Skeletal muscle tissue (tissue), 5 donors: ENCODE measurements at places on chromosomes 12 and 14. TPM values are rescaled to one million over a fixed set of nuclear protein-coding genes. Genes with fewer than 3 reads are reported as not detected.

Gene COCH
- 3.1 TPM for total RNA-seq

Gene TMTC1
- total RNA-seq, result 37.6 TPM

Gene ING4
- total RNA-seq, result 38.1 TPM

Gene INF2
- 14.6 TPM for total RNA-seq

Gene DYNC1H1
- 211 TPM for total RNA-seq

Gene LRRK2
- total RNA-seq, result 11.0 TPM

Gene OLR1
- total RNA-seq, result not detected

Gene CAPZA3
- not detected for total RNA-seq

Gene GNS
- 88.2 TPM for total RNA-seq

Gene PLEKHG7
- 0.52 TPM for total RNA-seq

Gene AVPR1A
- total RNA-seq, result 14.1 TPM

Gene PIWIL1
- not detected for total RNA-seq

Gene DNAI7
- total RNA-seq, result 1.6 TPM

Gene SINHCAF
- 17.7 TPM for total RNA-seq

Gene RAB15
- total RNA-seq, result 8.4 TPM

Gene KCNA5
- 3.7 TPM for total RNA-seq

Gene LRRIQ1
- not detected for total RNA-seq

Gene TEX52
- not detected for total RNA-seq

Gene TMEM253
- not detected for total RNA-seq

Gene POTEM
- total RNA-seq, result not detected

Gene CCNB1IP1
- total RNA-seq, result 57.4 TPM

Gene GUCY2C
- not detected for total RNA-seq

Gene RTN1
- total RNA-seq, result 2.6 TPM

Gene ALDH1L2
- total RNA-seq, result 6.3 TPM

Gene KLRF1
- total RNA-seq, result not detected

Gene SLC7A7
- 15.1 TPM for total RNA-seq

Gene RAD52
- total RNA-seq, result 13.0 TPM

Gene SDR9C7
- total RNA-seq, result not detected

Gene FOXN4
- total RNA-seq, result not detected

Gene GOLGA5
- total RNA-seq, result 26.6 TPM

Gene KRT82
- not detected for total RNA-seq

Gene CCNK
- total RNA-seq, result 19.8 TPM

Gene PTGDR
- under 0.01 TPM for total RNA-seq

Gene OTOGL
- total RNA-seq, result 0.52 TPM

Gene TOMM20L
- total RNA-seq, result not detected

Gene TRHDE
- 6.8 TPM for total RNA-seq

Gene EXOC3L4
- total RNA-seq, result 0.52 TPM

Gene PMCH
- not detected for total RNA-seq

Gene WIF1
- total RNA-seq, result 1.0 TPM

Gene TAS2R8
- not detected for total RNA-seq

Gene HPD
- not detected for total RNA-seq

Gene SCAF11
- total RNA-seq, result 78.3 TPM

Gene GPR65
- total RNA-seq, result 0.52 TPM

Gene PTCSC3
- total RNA-seq, result not detected

Gene C12orf60
- 2.1 TPM for total RNA-seq

Gene MGST1
- total RNA-seq, result 12.5 TPM

Gene EAPP
- 43.3 TPM for total RNA-seq

Gene B4GALNT3
- 4.2 TPM for total RNA-seq

Gene ASB2
- total RNA-seq, result 16.2 TPM

Gene GALNT8
- 5.2 TPM for total RNA-seq

Gene SPTB
- total RNA-seq, result 312 TPM

Gene KRT6B
- not detected for total RNA-seq

Gene SENP1
- total RNA-seq, result 15.1 TPM

Gene KRT74
- total RNA-seq, result not detected
